ENCODE measurements at places on chromosomes 3 and 15. TPM values are rescaled to one million over a fixed set of nuclear protein-coding genes. Genes with fewer than 3 reads are reported as not detected.

GRCh38 chr3:132652640-132653270 is 6.9 kb downstream of the ACAD11 start:
- DNase-seq = no peak

- DNase-seq = no peak
Measured at GRCh38 chr15:75820206-75820605, 23.0 kb upstream of the UBE2Q2 start.

DNA sequence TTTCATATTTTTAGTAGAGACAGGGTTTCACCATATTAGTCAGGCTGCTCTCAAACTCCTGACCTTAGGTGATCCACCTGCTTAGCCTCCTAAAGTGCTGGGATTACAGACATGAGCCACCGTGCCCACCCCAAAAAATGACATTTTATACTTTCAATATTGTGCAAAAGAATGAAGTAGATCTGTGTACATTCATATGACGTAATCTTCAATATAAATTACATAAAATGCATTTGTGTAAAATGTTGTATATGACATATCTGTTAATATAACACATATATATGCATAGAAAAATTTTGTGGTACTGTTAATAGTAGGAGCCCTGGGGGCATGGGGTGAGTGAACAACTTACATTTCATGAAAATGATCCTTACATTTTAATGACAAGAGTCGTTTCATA is 71.7 kb downstream of the RYR3 start:
- no peak for DNase-seq

- peak; percentile 59 for DNase-seq
Measured at GRCh38 chr15:32838820-32839219, 121.0 kb downstream of the GREM1 start.

DNA sequence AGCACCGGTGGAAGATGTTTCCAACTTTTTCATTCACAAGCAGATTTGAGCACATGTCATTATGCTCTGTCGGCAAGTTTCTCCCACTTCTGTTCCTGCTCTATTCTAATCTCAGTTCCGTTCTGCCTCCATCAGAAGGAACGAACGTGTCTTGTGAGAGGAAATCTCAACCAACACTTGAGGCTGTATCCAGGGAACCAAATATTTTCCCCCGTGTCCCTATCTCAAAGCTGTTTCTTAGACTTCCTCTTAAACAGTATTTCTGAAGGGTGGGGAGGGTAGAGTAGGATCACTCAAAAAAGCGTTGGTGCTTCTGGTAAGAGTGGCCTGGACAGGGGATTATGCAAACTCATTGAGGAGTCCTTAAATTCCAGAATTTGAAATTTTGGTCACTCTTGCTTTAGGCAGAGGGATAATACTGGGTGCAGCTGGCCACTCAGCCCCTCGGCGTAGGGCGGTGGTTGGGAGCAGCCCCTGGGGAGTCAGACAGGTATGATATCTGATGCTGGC is 54.9 kb downstream of the FRMD4B start:
- no peak for DNase-seq

DNA sequence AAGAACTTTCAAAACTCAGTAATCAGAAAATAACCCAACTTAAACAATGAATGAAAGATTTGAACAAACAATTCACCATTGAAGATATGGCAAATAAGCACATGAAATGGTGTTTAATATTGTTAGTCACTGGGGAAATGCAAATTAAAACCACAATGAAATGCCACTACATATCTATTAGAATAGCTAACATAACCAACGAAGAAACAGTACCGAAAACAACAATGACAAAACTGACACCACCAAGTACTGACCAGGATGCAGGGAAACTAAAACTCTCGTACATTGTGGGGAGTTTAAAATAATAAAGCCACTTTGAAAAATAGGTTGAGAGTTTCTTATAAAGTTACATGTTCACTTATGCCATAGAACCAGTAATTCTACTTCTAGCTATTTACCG is 69.1 kb downstream of the KBTBD8 start:
- no peak for DNase-seq

GRCh38 chr3:26091096-26091495 is 301.2 kb downstream of the OXSM start:
- DNase-seq = no peak

DNA sequence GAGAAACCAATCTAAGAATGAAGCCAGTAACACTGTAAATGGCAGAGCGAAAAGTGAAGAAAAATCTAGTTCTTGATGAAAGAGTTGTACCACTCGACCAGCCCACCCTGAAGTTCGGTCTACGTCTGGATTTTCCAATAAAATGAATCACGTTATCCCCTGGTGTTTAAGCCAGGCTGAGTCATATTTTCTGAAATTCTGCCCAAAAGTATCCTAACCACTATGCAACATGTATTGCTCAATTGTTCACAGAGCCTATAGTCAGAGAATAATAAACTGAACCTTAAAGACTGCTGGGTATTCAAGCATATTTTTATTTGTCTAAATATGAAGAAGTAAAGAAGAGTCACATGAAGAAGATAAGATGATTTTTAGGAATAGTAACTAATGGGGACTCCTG is 245.7 kb downstream of the FGF12 start:
- DNase-seq = no peak

ALG3 gene
- polyA plus RNA-seq = 44.5 TPM

Measured in AG04450 (cell line).